Esophagus squamous epithelium (tissue), 5 donors: ENCODE measurements at places on chromosomes 6 and 20.

DNA sequence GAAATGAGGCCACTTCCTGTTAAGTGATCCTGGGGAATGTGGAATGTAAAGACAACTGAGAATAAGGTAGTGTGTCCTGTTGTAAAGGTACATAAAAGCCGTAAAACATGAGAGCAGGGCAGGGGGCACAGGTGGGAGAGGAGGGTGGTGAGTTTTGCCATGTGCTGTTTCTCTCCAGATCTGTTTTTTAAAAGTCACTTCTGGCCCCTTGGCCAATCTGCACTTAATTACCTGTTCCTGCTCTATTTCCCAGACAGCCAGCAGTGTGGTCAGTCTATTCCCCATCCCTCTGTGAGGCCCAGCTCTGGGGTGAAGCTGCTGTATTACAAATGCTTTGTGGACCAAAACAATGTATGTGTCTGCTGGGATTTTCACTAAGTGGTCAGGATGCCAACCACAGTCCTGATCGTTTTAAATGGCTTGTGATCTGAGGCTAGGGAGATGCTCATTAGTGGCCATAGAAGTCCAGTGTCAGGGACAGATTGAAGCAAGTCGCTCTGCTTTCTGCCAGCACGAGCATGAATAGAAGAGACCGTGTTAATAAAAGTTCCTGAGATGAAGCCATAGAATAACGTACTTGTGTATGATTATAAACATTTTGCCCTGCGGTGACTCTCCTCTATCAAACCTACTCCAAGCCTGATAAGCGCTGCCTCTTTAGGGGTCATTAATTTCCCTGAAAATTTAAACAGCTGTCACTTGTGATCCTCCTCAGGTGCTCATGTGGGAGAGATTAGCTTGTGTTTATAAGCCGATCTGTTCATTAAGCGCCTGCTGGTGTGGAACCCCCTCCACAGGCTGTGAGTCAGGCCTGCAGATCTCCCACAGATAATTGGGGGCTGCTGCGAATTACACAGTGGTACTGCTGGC, 111.8 kb upstream of the CENPW start:
- H3K4me3 ChIP-seq = no peak overlapping the region
- no peaks in the 10 kb centered on the region for H3K27me3 ChIP-seq
- no peak for DNase-seq

- no peaks in the 10 kb centered on the region for H3K4me1 ChIP-seq
- DNase-seq = no peak
- no peaks in the 10 kb centered on the region for H3K27me3 ChIP-seq
- H3K4me3 ChIP-seq = no peak overlapping the region
- no peak overlapping the region for H3K27ac ChIP-seq
Observed at GRCh38 chr6:89862273-89862672, 32.0 kb upstream of the GJA10 start.

DNA sequence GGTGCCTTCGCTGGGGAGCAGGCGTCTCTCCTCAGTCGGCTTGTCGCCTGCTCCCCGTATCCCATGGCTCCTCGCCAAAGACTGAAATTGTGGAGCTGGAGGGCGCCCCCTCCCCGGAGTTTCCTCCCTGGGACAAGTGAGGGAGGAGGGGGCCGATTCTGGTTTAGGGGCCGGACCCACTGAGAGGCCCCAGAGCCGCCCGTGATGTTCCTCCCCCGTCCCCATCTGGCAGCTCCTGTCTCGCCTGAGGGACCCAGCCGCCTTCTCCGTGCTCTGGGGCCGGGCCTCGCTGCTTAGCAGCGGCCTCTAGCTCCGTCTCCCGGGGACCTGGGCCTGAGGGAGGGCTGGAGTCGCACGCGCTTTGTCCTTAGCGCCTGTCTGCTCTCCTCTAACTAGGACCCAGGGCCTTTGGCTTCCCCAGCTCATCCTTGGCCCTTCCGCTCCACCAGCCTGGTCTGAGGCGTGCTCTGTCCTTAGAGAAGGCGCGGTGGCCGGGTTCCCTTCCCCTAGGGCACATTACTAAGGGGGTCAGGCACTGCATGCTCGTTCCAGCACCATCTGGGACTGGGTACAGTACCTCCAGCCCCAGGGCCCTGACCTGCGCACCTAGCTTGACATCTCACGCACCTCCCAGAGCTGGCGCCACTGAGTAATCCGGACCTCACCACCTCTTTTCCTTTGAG, 29.7 kb downstream of the SLC12A5 start:
- peaks cover 44% of the 10 kb centered on the region for H3K4me1 ChIP-seq
- no peak overlapping the region for H3K27ac ChIP-seq
- H3K36me3 ChIP-seq = peaks cover 14% of the 10 kb centered on the region
- no peak overlapping the region for H3K4me3 ChIP-seq

DNA sequence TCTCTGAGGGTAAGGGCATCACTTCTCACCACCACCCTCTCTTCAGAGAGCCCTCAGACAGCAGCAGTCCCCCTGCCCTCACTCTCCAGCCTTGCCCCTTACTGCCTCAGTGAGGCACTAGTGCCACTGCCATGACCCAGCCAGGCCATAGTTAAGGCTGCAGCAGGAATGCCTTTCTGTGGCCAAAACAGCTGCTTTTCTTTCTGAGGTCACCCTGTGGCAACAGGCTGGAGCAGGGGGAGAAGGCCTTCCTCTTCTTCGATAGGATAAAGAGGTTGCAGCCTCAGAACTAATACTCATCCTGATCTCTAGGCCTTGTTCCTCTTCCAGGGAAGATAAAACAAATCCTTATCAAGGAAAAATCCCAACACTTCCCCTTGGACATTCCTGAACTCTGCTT, 56.8 kb upstream of the ECI2 start:
- no peak overlapping the region for H3K4me3 ChIP-seq
- no peaks in the 10 kb centered on the region for H3K36me3 ChIP-seq
- no peak for DNase-seq

GRCh38 chr6:10587656-10588406, 66.7 kb downstream of the GCNT2 start:
- no peaks in the 10 kb centered on the region for H3K36me3 ChIP-seq
- no peaks in the 10 kb centered on the region for H3K27me3 ChIP-seq
- H3K4me3 ChIP-seq = no peak overlapping the region
- H3K4me1 ChIP-seq = peaks cover 5% of the 10 kb centered on the region
- no peak for DNase-seq

GRCh38 chr6:40330301-40330721, 256.9 kb downstream of the LRFN2 start:
- no peaks in the 10 kb centered on the region for H3K36me3 ChIP-seq
- peaks cover 19% of the 10 kb centered on the region for H3K4me1 ChIP-seq
- DNase-seq = no peak
- H3K27me3 ChIP-seq = no peaks in the 10 kb centered on the region
- H3K4me3 ChIP-seq = no peak overlapping the region
